Lung (tissue), 17 donors: ENCODE measurements at places on chromosomes 1 and 21. TPM values are rescaled to one million over a fixed set of nuclear protein-coding genes. Genes with fewer than 3 reads are reported as not detected.

Gene C1orf198
- 47.5 TPM for polyA plus RNA-seq

Gene EXO1
- 0.44 TPM for polyA plus RNA-seq

Gene VPS45
- polyA plus RNA-seq, result 16.3 TPM

Gene C1orf94
- polyA plus RNA-seq, result not detected

Gene CD52
- 402 TPM for polyA plus RNA-seq

Gene HRNR
- polyA plus RNA-seq, result 0.02 TPM

Gene FCRLB
- polyA plus RNA-seq, result 0.90 TPM

Gene ATP1A4
- 0.09 TPM for polyA plus RNA-seq

Gene GUCA2A
- 0.28 TPM for polyA plus RNA-seq

DNA sequence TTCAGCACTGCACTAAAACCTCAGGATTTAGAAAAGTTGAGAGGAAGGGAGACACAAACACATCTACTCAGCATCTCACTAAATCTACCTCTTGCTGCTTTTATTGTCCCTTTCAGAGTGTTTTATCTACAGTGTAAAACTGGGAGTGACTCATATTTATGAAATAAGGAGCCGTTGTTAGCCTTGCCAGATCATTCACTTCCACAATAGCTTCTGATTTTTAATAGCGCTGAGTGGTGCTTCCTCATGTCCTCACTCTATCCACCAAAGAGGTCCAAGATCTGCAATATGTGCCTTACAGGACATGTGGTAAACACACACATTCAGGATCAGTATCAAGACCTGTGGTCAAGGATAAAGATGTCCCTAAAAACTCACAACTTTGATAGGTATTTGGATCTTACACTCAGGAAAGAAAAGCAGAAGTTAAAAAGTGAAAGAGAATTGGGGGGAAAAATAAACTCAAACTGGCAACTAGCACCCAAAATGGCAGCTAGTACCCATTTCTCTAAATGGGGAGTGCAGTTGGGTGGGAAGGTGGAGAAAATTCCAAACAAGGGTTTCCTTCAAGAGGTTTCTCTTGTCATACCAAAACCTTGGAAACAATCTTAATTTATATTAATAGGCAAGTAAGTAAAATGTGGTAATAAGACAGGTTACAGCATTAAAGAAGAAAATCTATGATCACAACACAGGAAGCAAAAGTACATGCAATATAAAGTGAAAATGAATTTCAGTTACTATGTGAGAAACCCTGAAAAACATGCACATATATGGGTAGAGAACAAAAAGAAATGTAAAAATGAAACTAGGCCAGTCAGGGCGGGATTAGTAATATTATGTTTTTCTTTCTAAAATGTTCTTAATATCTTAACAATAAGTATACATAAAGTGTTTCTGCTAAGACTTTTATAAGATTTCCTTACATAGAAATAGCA lies 15.9 kb downstream of the DUSP10 start:
- no peak for DNase-seq

GRCh38 chr1:199170711-199171110 lies 531.9 kb downstream of the PTPRC start:
- DNase-seq, result no peak

DNA sequence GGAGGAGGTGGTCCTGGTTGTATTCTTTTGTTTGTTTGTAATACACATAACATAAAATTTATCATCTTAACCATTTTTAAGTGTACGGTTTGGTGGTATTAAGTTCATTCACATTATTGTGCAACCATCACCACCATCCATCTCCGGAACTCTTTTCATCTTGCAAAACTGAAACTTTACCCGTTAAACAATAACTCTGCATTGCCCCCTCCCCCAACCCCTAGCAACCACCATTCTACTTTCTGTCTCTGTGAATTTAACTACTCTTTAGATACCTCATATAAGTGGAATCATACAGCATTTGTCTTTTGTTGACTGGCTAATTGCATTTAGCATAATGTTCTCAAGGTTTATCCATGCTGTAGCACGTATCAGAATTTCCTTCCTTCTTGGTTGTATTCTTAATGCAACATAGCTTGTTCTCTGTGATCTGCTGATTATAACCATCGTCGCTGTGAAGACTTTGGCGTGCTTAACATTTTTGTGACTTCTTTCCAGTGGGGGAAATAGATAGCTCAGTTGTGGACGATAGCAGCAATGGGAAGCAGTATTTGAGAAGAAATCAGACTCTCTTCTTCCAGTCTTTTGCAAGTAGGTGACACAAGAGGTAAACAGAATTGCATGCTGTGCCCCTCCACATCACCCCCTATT lies 117.5 kb upstream of the HOOK1 start:
- peak; percentile 32 for DNase-seq

DNA sequence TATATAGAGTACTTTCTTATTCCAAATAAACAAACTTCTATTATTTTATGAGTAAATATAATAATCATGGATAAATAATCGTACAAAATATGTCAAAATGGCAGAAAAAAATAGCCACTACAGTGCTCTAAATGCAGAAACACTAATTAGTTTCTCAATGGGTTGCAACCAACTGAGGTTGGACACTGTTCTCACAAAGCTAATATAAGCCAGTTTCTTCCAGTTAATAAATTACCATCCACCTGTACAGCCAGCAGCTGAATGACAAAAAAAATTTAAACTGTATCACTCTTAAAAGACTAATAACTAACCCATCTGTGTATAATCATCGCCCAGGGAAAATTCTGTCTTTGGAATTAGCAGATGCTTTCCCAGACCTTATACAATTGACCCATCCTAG lies 36.9 kb downstream of the GDAP2 start:
- DNase-seq, result no peak

- no peak for DNase-seq
Observed at GRCh38 chr1:201779351-201779880, 49.5 kb upstream of the IPO9 start.

DNA sequence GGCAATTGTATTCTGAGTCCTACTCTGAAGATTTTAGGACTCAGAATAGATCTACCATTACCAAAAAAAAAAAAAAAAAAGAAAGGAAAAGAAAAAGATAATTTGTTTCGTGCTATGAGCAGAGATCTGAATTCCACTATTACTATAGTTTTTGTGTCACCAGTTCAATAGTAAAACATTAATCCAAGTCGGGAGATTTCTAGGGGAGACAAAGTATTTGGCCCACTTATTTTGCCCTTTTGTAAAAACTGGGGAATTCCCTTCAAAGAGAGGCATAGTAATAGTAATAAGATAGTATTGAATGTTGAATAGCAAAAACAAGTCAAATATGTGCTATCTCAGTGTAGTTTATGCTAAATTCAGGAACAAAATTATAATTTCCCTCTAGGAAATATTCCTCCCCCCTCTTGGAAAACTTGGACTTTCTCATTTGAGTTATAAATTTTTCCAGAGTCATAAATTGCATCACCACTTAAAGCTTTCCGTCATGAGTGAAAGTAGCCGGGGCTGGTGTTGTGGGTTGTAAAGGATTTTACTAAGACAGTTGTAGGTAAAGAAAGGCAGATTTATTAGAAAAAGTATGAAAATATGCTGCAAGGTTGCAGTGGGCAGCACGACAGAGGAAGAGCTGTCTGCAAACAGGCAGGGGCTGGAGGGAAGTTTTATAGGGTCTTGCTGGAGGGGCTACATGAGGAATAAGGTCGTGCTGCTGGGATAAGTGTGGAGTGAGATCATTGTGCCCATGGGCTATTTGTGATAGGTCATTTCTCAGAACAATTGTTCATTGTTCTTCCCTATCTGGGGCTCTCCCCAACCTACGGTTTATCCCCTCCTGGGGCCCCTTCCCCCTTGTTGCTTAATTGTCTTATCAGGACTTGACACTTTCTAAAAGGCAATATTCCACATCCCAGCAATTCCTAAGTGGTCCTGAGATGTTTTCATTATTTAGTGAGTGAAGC lies 1009.9 kb downstream of the PLA2G4A start:
- no peak for DNase-seq

GRCh38 chr21:17784604-17785402 lies 34.4 kb downstream of the C21orf91 start:
- no peak for DNase-seq

GRCh38 chr1:45018599-45019230 lies 6.7 kb downstream of the UROD start:
- peak; percentile 49 for DNase-seq

GRCh38 chr1:118900643-118901440 lies 87.3 kb downstream of the TBX15 start:
- DNase-seq, result no peak
